ENCODE measurements at places on chromosomes 6 and 20.

DNA sequence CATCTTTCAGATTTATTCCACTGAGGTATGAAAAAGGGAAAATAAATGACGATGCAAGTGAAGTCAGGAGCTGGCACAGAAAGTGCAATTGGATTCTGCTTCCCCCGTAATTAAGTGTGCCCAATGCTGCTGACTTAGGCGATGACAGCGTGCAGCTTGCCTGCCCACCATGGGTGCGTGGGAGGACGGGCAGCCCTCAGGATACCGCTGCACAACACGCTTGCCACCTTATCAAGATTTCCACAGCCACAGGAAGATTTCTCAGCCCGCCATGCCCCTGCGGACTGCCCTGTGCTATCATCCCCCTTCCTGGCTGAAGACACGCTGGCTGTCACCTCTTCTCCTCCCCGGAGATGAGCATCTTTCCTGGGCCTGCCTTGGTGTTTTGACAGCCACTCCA, 103.3 kb upstream of the BACH2 start:
- DNase-seq: no peak

GRCh38 chr20:59438201-59438600, 137.8 kb downstream of the EDN3 start:
- no peak for DNase-seq

DNA sequence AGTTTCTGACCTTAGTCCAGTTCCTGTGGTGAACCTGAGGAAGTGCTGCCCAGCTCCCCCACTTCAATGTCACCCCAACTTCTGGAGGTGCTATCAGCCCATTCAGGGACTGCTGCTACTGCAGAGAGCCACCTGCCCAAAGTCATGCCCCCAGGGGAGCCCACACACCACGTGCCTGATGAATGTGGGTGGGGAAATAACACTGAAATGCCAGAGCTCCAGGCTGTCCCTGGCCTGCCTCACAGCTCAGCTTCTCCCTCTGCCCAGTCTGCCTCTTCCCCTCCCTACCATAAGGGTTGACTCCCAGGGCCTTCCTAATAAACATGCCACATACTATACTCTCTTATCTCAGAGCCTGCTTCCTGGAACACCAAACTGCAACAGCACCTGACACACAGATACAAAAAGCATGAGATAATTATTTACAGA, 276.4 kb upstream of the MOCS1 start:
- no peak for DNase-seq

GRCh38 chr6:25472906-25473305, 179.1 kb upstream of the SCGN start:
- DNase-seq: no peak

DNA sequence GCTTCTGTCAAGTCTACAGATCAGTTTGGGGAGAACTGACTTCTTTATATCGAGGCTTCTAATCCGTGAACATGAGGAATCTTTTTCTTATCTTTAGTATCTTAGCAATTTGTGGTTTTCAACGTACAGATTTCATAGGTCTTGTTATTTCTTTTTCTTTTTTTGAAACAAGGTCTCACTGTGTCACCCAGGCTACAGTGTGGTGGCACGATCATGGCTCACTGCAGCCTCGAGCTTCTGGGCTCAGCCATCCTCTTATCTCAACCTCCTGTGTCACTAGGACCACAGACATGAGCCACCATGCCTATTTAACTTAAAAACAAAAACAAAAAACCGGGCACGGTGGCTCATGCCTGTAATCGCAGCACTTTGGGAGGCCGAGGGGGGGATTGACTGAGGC, 29.3 kb downstream of the DNAJC5 start:
- no peak for DNase-seq

DNA sequence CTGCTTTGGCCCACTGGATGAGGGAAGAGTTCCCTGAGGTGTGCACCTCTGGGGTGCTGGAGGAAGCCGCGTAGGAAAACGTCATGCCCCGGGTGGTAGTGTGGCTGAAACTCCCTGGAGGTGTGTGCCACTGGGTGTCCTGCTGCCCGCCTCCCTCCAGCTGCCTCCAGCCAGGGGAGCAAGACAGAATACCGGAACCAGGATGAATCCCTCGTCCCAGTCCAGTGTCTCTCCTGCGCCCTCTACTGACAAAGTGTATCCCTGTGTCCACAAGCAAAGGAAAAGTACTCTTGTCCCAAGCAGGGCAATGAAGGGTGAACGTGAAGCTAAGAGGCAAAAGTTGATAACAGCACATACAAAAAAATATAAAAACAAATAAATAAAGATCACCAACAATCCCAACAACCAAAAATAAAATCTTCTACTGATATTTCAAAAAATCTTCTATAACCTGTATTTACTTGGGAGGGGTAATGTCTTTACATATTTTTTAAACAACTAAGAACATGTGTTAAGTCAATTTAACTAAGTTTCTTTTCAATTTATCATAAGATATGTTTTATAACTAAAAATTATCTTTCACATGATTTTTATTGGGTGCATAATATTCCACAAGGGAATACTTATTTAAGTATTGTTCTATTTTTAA, 437.6 kb downstream of the MAFB start:
- no peak for DNase-seq

- DNase-seq: no peak
These were observed 105.8 kb upstream of the NOX3 start for GRCh38 chr6:155561257-155561965.

GRCh38 chr6:4932228-4932903, 71.5 kb downstream of the RPP40 start:
- no peak for DNase-seq

DNA sequence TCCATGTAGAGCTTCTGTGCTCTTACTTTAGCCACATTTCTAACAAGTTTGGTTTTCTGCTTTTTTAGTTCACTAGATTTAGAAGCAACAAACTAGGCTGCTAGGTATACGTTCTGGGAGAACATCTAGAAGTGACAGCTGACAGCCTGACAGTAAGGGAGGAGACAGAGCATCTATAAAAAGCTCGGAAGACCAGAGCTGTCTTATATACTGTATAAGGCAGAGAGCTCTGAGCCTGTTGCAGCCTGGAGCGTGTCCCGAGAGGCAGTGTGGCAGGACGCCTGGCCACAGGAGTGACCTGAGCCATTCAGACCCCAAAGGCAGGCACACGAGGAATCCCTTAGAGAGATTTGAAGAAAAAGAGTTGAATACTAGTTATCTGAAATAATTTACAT, 24.6 kb downstream of the PPP1R14C start:
- no peak for DNase-seq

GRCh38 chr20:46752728-46753127, 43.3 kb downstream of the SLC2A10 start:
- DNase-seq: peak; percentile 21

DNA sequence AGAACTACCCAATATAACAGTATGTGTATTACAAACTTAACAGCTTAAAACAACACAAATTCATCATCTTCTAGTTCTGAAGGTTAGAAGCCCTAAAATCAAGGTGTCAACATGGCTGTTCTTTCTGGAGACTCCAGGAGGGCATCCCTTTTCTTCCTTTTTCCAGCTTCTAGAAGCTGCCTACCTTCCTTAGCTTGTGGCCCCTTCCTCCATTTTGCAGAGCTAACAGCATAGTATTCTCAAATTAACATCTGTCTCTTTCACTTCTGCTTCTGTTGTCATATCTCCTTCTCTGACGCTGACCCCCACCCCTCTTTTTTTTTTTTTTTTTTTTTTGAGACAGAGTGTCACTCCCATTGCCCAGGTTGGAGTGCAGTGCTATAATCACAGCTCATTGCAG, 52.8 kb upstream of the AKIRIN2 start:
- DNase-seq: no peak

DNA sequence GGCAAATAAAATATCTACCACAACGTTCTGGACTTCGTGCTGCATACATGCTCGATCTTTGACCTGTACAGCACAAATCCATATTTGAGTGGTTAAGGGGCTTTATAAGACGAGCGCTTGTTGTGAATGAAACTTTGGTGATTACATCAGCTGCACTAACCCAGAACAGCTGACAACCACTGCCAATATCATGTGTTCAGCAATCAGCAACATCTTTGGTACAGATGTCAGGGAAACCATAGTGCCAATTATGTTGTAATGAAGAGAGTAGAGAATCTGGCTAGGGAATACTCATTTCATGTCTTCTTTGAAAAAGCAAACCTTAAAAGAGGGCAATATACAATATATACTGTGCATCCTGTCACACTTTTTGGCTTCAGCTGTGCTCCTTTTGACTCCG, 188.6 kb upstream of the NT5E start:
- DNase-seq: no peak

DNA sequence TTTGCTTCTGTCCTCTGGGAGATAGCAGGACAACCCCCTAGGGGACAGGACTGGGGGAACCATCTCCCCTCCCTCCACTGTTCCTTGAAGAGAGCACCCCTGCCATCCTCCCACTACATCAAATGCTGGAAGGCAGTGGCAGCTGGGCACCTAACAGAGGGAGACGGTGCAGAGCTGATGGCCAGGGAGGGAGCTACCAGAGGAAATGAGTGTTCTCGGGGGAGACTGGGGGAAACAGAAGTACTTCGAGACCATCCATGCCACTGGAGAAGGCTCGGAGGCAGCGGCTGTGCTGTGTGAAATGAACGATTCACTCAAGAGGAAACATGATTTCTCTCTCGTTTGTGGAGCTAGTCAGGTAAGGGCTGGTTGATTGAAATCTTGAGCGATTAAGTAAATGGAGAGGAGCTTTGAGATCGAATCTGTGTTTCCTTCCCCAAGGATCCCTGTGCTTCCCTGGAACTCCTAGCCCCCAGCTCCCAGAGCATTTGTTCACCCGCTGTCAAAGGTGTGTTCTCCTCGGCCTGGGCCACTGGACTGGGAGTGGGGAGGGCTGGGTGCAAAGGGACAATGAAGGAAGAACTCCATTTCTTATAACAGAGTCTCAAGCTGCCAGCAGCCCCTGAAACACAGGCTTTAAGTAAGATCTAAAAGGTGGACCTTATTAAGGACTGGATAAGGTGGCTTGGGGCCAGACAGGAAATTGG, 261.3 kb upstream of the MOCS1 start:
- no peak for DNase-seq

- DNase-seq: no peak
These were observed 9.7 kb upstream of the EDN1 start for GRCh38 chr6:12280458-12280857.

DNA sequence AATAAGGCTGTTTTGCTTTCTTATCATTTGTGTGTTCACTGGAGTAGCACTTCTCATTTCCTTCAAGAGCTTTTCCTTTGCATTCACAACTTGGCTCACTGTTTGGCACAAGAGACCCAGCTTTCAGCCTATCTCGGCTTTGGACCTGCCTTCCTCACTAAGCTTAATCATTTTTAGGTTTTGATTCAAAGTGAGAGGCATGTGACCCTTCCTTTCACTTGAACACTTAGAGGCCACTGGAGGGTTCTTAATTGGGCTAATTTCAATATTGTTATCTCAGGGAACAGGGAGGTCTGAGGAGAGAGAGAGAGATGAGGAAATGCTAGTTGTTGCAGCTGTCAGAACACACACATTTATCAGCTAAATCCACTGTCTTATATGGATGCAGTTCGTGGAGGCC, 82.9 kb upstream of the SCAF8 start:
- DNase-seq: no peak

DNA sequence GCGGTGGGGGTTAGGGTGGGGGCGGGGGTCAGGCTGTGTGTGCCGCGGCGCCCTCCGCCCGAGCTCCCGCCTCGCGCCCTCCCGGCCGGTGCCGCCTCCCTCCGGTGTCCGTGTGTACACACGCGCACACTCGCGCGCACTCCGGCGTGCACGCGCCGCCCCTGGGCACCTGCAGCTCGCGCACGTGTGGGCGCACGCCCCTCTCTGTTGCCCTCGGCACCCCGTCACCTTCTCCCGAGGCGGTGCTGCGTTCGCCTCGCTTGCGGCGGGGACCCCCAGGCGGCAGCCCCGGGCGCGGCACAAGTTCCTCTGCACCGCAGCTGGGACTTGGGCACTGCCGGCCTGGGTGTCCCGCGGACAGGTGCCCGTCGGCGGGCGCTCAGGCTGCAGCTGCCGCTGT, 525 bp downstream of the MACROD2 start:
- DNase-seq: no peak

- DNase-seq: peak; percentile 53
These were observed 127.2 kb upstream of the TAB2 start for GRCh38 chr6:149190224-149190831.

GRCh38 chr6:162942866-162943265, 215.1 kb downstream of the PACRG start:
- DNase-seq: no peak

DNA sequence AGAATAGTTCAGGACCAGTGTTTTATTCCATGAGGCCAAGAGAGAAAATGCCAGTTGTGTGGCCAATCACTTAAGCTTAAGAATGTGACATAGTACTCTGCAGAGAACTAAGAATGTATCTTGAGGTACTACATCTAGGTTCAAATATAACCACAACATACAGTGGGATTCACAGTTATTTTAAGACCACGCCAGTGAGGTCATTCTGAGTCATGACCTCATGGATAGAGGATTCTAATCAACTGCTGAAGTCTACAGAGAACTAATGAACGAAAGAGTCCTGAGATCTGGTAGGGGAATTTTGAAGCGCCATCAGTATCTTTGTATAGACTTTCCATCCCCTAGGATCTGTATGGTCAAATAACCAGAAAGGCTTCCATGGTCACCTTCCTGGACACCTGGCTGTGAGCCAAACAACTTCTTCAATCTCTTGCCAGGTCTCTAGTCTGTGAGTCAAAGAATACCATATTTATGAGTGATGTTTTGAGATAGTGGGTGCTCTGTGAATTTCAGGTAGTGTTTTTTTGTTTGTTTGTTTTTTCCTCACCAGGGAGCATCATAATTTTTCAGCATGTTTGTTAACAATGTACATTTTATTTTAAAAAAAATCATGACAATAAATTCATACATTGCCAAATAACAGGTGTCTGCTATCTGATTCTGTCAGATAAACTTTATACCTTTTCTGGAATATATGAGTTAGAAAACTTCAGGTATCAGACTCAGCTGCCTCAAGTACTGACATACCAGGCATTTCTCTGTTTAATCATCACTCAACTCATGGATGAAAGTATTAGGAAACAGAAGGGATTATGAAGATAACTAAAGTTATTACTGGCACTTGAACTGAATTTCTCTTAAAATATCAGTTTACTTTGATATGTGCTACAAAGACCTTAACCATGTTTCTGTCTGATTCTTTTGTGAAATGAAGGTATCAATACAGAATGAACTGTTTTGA, 217.9 kb downstream of the PLCB4 start:
- no peak for DNase-seq

DNA sequence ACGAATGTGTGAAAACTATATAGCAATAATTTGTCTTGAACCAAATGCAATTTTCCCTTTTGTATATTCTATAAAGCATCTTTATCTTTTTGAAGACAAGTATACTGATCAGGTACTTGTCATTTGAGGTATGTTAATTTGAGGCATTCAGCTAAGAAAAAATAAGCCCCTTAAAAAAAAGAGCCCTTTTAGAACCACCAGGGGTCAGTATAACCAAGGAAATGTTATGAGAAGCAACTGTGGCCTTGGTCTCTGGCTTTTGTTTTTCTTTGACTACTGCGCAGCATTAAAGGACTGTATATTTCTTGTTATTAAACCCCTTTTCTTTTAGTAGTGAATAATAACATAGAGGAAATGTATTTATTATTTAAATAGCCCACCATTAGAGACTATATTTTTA, 43.1 kb downstream of the CD109 start:
- DNase-seq: no peak

GRCh38 chr6:161257793-161258457, 15.9 kb downstream of the AGPAT4 start:
- DNase-seq: no peak

All from activated T-cell treated with anti-CD3 and anti-CD28 coated beads, Interleukin-2, amount 50 U/mL, for 4 hours (primary cell).